ENCODE measurements at places on chromosomes 7 and 10.

- no peak for DNase-seq
These were observed 40.0 kb downstream of the ZNF438 start for GRCh38 chr10:30991647-30992011.

DNA sequence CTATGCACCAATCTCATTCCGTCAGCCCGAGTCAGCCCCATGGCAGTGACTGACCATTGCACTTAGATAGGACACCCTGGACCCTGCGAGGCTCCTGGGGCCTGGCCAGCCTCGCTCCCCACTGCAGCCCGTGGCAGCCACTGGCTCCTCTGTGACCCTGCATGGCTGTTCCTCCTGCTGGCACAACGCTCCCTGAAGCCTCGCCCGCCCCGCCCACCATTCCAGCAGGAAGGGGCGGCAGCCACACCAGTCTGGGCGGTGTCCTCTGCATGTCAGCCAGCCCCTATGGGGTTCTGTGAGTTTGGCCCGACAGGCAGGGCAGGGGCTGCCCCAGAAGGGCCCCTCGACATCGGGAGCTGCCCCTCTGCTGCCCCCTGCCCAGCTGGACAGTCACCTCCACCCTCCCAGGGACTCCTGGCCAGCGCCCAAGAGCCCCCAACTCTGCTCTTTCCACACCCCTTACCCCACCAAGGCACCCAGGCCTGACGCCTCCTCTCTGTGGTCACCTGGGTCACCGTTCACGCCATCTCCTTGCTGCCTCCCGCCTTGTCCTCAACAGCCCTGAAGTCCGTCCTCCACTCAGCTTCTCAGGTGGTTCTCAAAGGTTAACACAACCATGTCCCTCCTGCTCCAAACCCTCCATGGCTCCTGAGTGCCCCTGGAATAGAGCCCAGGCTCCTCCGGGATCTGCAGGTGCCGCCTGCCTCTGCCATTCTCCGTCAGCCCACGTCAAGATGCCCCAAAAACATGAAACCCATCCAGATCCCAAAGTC, 103.5 kb downstream of the MICALL2 start:
- no peak for DNase-seq

GRCh38 chr10:6171881-6172695, 30.6 kb upstream of the PFKFB3 start:
- no peak for DNase-seq

- no peak for DNase-seq
These were observed 123.9 kb downstream of the ADAM12 start for GRCh38 chr10:126264102-126265018.

DNA sequence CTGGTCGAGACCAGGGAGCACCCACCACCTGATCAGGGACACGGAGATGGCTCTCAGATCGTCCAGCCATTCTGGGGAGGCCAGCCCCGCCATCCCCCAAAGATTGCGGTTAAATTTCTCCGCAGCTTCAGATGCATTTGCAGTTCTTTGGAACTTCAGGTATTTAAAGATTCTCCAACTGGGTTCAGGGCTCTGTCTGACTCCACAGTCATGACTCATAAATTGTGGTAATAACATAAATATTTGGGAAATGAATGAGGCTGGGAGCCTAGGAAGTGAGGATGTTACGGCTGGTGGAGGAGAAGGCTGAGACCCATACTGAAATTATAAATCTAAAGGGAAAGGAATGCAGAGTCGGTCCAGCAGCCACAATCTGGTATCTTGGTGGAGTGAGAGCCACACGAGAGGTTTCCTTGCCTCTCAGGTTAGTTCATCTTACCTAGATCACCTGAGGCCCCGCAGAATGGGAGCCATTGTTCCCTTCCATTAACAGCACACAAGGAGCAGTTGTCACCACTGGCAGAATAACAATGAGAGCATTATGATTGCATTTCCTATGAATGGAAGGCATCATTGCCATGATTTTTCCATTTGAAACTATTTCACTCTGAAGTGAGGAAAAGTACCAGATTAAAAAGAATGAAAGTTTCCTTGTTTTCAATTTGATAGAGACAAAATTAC, 26.7 kb upstream of the DNAJB6 start:
- DNase-seq: no peak

- no peak for DNase-seq
These were observed 999 bp downstream of the SFTPD start for GRCh38 chr10:79947787-79948424.

GRCh38 chr7:118839515-118839914, 615.0 kb downstream of the ANKRD7 start:
- no peak for DNase-seq

DNA sequence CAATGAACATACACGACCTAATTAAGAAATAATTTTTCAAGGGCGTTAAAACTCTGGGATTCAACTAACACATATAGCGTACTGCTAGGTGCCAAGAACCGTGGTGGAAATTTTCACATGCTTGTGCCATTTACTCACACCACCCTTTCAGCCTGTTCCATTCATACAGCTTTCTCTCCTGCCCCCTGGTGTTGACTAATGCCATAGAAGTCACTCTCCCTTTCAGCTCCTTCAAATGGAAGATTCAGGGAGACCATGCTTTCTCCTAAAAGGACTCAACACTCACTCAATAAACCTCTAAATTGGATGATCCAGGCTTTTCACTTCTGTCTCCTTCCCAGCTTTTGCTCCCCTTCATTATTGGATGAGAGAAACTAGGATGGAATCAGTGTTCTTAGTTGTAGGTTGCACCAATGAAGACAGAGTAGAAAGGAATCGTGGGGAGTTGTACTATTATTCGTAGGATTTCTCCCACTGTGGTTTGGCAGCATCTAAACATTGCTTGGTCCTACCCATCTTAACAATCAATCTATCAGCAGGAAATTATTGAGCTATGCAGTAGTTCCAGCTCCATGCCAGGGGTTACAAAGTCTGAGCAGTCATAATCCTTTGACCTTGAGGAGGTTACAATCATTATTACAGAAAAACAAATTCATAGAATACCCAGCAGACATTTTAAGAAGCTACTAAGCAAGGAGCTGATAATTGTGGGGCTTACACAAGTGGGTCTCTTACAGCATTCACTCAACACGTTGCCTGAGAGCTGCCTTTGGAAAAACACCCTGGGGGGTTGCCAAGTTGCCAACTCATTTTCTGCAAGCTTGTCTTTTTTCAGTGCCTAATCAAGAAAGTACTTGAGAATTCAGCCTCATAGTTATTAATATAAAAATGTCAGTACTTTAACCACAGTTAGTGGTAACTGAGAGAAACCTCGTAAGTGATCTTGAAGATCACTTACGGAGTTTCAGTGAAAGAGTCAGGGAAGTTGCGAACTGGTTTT, 2.8 kb upstream of the PPP1R3C start:
- peak; percentile 60 for DNase-seq

DNA sequence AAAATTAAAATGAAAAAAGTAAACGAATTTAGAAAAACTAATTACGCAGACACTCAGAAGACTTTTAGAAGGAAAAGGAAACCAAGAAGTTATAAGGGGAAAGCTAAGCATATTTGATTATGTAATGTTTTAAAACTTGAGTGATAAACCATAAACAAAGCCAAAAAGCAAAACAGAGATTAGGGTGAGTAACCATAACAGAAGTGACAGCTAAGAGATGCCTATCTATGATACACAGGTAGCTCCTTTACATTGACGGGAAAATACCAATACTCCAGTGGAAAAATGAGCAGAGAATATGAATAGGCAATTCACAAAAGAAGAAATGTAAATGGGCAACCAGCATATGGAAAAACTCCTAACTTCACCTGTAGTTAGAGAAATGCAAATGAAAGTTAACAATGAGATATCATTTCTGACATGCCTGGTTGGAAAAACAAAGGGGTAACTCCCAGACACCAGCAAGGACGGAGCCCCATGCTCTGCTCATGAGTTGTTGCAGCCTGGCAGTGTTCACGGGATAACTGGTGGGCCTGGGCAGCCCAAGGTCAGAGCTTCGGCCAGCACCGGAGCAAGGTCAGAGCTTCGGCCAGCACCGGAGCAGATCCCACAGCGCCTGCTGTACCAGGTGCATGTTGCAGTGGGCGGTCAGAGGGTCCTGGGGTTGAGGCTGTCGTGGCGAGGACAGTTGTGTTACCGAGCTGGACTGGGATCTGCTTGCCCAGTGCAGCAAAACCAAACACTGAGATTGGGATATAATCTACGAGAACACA, 58.9 kb downstream of the ALOX5 start:
- no peak for DNase-seq

DNA sequence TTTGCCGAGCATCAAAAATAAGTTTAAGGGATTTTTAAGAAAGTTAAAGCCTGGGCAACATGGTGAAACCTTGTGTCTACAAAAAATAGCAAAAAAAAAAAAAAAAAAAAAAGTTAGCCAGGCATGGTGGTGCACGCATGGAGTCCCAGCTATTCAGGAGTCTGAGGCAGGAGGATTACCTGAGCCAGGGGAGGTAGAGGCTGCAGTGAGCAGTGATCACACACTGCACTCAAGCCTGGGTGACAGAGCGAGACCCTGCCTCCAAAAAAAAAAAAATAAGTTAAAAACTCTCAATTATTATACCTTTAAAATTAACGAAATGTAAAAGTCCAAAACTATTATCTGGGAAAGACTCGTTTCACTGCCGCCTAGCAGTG, 35.0 kb upstream of the DAGLB start:
- no peak for DNase-seq

DNA sequence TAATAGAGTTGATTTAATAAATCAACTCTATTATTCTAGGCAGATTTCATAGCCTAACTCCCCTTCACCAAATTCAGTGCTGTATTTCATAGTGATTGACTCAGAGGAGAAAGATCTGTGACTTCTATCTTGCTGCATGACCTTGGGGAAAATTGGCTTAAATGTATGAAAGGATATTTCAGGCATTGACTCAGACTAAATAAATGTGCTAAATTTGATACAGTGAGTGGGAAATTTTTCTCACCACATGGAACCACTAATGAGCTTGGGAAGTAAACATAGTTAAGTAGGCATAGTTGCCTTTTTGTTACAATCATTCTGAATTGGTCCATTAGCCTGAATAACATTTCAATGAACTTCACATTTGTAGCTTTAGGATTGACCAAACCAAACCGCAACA, 89.0 kb upstream of the PRPS1L1 start:
- no peak for DNase-seq

- no peak for DNase-seq
These were observed 32.7 kb downstream of the CALML5 start for GRCh38 chr10:5466451-5467206.

DNA sequence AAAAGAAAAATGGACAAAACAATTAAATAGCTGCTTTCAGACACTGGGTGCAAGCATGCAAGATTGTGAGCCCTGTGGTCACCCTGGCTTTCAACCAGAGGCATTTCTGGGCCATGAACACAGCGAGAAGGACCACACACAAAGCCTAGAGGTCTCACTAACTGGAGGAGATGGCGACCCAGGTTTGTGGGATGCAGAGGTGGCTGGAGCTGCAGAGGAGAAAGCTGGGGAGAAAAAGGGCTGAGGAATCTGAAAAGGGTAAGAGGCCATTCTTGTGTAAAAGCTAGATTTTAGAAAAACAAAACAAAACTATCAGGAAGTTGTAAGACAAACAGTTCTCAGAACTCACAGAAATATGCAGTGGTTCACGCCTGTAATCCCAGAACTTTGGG, 30.1 kb upstream of the PTPRN2 start:
- DNase-seq: no peak

DNA sequence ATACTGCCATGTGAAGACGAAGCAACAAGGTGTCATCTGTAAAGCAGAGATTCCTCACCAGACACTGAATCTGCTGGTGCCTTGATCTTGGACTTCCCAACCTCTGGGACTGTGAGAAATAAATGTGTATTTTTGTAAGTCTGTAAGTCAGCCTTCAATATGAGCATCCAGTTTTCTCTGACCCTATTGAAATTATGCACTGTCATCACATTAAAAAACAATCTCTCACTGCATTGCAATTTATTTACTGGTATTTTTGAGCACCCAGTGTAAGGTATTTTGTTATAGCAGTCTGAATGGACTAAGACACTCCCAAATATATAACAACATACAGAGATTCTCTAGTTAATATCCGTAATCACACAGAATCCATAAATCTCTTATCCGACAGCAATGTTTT, 77.5 kb upstream of the CDK6 start:
- no peak for DNase-seq

GRCh38 chr7:104963378-104963990, 50.5 kb upstream of the KMT2E start:
- DNase-seq: no peak

DNA sequence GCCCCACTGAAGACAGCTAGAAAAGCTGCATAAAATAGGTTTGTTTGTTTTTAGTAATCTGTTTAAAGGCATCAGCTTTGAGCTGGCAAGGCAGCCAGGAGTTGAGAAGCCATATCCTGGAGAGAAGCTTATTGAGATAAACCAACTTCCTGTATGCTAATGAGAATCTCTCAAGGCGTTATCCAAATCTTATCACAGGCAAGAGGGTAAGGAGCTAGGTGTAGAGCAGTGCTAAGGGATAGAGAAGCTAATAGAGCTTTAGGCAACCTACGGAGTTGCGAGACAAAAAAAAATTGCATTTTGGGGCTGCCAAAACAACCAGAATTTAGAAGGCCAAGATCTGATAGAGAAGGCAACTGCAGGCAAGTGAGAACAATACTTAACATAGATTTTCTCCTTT, 641.6 kb downstream of the SH2D4B start:
- DNase-seq: peak; percentile 12

GRCh38 chr7:6254866-6255265, 17.6 kb downstream of the CYTH3 start:
- no peak for DNase-seq

GRCh38 chr7:83946801-83947200, 247.8 kb downstream of the SEMA3A start:
- DNase-seq: no peak

GRCh38 chr7:45150199-45150598, 7.4 kb upstream of the RAMP3 start:
- DNase-seq: no peak

DNA sequence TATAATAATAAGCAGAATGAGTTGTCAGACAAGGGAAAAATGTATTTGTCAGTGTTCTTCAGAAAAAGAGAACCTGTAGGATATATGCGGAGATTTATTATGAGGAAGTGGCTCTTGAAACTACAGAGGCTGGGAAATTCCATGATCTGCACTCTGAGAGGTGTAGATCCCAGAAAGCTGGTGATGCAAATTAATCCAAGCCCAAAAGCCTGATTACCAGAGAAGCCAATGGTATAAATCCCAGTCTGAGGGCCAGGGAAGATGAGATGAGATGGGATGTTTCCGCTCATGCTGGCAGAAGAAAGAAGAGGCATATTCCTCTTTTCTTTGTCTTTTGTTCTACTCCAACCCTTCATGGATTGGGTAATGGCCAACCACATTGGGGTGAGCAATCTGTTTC, 732.8 kb upstream of the IGFBP3 start:
- DNase-seq: no peak

Data from SK-N-MC (cell line).